ENCODE measurements at places on chromosomes 16 and 17.

- no peak for DNase-seq
Observed at GRCh38 chr16:6913566-6913965, 419.1 kb upstream of the RBFOX1 start.

- no peak for DNase-seq
Observed at GRCh38 chr16:676913-677312, 1.4 kb downstream of the RHBDL1 start.

- DNase-seq, result no peak
Observed at GRCh38 chr16:85301231-85301630, 189.0 kb upstream of the CIBAR2 start.

GRCh38 chr17:56085576-56086267 lies 67.6 kb upstream of the ANKFN1 start:
- no peak for DNase-seq

- peak; percentile 90 for DNase-seq
Observed at GRCh38 chr16:84819644-84820304, at the start of gene CRISPLD2. Gene CRISPLD2, plus strand, starts transcription at chr16:84819985. Its CDS starts 18,511 bp downstream, at chr16:84838496.

- DNase-seq, result no peak
Observed at GRCh38 chr17:21146362-21147015, 19.7 kb downstream of the DHRS7B start.

DNA sequence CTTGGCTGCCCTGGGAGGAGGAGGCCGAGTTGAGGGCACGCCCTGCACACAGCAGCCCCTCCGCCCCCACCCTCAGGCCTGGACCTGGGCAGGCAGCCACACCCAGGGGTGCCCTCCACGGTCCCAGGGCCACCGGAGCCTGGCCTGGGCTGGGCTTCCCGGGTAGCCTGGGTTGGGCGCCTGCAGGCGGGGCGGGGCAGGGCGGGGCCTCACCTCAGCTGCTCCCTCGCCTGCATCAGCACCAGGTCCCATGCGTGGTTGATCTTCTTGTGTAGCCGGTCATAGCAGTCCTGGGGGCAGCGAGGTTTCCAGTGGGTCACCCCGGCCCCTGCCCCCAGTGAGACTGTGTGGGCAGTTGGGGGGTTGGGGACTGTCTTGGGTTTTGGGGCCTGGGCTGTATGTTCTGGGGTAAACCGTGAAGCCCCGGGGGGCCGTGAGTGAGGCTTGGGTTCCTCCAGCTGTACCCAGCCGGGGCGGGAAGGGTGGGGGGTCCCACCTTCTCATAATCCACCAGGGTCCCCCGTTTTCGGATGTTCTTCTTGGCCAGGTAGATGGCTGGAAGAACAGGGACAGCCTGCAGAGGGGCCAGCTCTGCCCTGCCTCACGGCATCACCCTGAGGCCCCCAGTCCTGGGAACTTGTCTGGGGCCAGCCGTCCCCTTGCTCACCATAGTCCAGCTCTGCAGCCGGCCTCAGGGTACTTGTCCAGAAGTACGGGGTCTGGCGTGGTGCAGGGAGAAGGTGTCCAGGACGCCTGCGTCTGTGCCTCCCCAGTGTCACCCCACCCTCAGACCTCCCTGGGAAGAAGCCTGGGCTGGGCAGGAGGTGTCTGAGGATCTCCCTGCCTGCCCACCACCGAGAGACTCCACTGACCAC lies 2.0 kb downstream of the RGS11 start:
- DNase-seq, result no peak

DNA sequence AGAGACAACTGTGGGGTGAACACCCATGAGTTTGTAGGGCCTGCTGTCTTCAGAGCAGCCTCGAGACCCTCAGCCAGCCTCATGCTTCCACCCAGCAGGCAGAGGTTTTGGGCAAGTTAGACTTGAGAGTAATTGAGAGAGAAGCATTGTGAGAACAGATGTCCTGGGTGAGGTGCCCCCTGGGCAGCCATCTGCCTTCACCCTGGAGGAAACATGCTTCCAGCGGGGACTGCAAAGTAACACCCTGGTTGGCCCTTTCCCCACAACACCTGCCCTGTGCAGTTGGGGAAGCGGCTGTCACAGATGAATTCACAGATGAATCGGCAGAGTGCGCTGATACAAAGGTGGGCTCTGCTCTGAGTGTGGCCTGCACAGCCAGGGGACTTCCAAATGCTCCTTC lies 23.4 kb downstream of the ATPAF2 start:
- DNase-seq, result no peak

DNA sequence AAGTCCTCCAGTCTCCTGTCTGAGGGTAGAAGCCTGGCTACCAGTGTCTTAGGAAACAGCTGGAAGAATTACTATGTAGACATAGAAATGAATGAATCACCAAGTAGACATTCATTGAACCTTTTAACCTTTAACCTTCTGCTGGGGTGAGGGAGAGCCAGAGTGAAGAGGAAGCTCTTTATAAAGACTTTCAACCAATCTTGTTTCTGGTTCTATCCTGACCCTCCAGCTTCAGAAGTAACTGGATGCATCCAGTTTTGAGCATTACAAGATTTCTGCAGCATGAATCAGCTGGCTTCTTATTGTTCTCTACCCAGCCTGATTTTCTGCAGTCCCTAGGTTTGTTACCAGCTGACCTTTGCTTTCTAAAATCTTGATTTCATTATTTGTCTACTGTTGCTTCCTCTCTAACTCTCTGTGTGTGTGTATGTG lies 8.5 kb downstream of the TEKT1 start:
- DNase-seq, result no peak

- no peak for DNase-seq
Observed at GRCh38 chr16:27982184-27982583, 81.3 kb downstream of the GSG1L start.

GRCh38 chr16:85157372-85157771 lies 45.1 kb upstream of the CIBAR2 start:
- DNase-seq, result no peak

DNA sequence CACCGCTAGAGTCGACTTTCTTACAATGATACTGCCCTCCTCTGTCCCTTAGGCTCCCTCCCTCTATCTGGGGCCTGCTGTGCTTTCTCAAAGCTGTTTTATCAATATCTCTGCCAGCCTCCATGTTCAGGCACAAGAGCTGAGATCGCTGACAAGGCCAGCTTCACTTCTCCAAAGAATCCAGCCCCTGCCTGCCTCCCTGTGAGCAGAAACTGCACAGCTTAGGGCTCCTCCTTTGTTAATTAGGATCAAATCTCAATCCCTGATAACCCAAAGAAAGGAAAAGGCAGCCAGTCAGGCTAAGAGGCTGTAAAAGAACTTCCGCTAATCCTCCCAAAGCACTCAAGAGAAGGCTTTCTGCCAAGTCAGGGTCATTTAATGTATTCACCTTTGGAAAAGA lies 616.0 kb upstream of the CDH11 start:
- DNase-seq, result no peak

DNA sequence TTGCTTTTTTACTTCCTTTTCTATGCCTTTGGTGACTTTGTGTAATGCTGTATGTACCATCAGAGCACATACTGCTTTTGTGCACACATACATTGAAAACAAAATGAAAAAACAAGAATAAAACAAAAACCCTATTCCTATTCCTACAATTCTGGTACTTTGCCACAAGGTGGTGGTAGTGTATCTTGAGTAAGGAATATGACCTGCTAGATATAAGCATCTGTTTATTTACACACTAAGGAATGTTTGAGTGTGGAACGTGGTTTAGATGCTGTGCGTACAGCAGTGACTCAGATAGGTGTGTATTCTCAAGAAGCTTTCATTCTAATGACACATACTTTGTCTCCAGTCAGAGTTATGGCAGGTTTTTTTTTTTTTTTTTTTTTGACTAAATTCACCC lies 606.2 kb downstream of the WWOX start:
- no peak for DNase-seq

DNA sequence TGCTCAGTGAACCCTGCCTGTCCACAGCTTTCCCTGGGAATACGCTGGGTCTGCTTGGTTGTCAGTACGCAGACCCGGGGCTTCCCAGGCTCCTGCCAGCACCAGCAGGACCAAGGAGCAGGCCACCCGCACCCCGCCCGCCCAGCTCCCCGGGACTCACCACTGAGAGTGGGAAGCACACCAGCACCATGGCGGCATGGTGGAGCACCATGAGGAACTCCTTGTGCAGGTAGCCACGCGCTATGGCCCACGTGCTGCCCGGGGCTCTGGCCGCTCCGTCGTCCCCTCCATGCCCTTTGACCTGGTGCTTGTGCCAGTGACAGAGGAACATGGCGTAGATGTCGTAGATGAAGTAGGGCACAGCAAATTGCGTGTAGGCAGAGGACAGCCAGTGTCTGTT lies 3.5 kb downstream of the C16orf92 start:
- DNase-seq, result no peak

DNA sequence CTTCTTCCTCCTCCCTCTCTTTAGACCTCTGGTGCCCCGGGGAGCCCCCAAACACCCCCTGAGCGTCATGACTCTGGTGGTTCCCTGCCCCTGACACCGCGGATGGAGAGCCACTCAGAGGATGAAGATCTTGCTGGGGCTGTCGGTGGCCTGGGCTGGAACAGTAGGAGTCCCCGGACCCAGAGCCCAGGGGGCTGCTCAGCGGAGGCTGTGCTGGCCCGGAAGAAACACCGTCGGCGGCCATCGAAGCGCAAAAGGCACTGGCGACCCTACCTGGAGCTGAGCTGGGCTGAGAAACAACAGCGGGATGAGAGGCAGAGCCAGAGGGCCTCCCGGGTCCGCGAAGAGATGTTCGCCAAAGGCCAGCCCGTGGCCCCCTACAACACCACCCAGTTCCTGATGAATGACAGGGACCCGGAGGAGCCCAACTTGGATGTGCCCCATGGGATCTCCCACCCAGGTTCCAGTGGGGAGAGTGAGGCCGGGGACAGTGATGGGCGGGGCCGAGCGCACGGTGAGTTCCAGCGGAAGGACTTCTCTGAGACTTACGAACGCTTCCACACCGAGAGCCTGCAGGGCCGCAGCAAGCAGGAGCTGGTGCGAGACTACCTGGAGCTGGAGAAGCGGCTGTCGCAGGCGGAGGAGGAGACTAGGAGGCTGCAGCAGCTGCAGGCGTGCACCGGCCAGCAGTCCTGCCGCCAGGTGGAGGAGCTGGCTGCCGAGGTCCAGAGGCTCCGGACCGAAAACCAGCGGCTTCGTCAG lies 7.5 kb downstream of the HEXIM2 start:
- DNase-seq, result no peak

- DNase-seq, result peak; percentile 63
Observed at GRCh38 chr17:58335779-58336455, 7.3 kb upstream of the TSPOAP1 start.

- DNase-seq, result no peak
Observed at GRCh38 chr16:9567666-9568065, 476.2 kb downstream of the HAPSTR1 start.

DNA sequence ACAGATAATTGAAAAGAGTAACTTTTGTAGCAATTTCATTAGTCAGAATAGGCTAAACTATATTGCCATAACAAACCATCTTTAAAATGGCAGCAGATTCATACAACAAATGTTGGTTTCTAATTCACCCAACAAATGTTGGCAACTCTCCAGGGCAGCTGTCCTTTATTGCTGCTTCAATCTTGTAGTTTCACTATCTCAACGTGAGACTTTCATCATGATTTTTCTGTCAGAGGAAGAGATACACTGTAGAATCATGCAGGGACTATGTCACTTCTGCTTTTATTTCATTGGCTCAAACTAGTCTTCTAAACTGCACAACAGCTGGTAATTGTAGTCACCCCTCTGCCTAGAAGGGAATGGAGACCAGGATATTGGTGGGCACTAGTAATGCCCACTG lies 174.2 kb downstream of the TANC2 start:
- DNase-seq, result no peak

GRCh38 chr17:7611635-7612293 lies 2.9 kb downstream of the FXR2 start:
- no peak for DNase-seq

GRCh38 chr17:29728490-29728889 lies 105.8 kb upstream of the CORO6 start:
- DNase-seq, result no peak

DNA sequence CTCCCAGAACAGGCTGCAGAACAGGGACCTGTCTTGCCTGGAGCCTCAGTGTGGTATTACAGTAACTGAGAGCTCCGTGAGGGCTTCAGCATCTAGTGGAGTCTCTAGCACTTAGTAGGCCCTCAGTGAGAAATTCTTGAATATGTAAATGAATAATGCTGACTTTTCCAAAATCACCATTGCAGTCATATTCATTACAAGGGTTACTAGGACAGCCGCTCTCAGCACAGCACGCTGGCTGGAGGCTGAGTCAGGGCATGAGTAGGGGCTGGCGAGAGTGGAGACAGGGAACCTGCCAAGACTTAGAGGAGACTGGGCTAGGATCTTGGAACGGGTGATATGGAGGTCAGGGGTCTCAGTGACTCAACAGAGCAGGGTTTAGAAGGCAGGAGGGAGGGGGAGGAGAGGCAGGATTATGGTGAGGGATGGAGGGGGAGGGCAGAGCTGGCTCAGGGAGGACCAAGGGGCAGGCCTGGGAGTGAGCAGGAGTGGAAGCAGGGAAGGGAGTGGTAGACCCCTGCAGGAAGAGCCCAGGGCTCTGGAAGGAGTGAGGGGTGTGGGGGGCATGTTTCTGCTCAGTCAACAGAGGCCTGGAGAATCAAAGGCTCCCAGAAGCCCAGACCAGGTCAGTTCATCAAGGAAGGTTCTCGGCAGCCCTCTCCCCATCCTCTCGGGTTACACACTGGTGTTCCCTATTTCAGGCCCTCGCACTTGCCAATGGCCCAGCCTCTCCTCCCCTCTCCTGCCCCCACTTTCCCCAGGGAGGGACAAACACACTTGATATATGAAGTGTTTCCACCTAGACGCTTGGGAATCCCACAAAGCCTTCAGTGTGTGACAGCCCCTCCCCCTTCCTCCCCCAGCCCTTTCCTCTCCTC lies 42.3 kb downstream of the FZD2 start:
- no peak for DNase-seq

GRCh38 chr16:79267781-79268180 lies 332.8 kb downstream of the MAF start:
- DNase-seq, result peak; percentile 61
